Stimulated activated naive CD4-positive, alpha-beta T cell treated with Interleukin-2 at 50 U/mL for 16 hours (primary cell): ENCODE measurements at places on chromosomes 12 and 14.

DNA sequence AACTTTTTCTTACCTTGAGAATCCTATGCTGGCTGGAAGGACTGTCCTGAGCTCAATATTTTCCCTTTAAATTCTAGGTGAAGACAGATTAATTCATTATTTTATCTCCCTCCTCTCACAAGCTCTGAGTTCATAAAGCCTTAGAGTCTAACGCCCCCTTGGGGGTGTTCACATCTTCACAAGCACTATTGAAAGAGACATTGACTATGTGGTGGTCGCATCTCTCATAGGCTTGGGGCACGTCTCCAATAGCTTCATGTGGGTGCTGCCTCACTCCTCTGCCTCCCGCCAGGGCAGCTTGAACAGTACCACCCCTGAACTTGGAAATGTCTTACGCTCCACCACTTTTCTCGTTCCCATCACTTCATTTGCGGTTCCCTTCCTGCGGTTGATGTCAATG is 106.2 kb downstream of the UNC79 start:
- DNase-seq, result no peak

DNA sequence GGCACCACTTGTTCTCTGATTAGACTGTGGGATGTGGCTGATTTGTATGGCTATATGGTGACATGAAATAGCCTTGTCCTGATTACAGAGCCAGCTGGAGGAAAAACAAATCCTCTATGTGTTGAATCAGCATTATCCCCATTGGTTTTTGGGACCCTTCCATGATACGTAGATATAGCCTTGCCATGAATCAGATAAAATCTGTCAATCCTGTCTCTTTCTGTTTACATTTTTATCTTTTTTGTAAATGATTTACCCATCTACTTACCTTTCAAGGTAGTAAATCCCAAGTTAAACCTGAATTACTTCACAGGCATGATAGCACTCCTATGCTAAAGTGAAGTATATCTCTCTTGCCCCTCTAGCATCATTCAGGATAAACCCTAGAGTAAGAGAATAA is 789.3 kb downstream of the TMTC2 start:
- DNase-seq, result no peak

DNA sequence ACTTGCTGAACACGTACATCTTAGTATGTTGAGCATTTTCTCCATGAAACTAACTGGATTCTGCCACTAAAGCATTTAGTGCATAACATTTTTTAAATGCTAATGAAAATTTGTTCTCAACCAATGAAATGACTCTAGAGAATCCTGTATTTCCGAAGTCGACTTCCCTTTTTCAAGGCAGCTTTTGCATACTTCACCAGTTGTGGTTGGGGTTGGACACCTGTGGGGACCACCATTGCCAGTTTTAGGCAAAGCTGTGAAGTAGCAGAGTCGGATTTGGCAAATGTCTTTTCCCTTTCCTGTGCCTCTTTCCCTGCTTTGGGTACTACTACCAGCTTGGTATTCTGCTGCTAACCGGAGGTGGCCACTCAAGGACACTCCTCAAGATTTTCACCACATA is 349.2 kb downstream of the BCAT1 start:
- no peak for DNase-seq

- no peak for DNase-seq
Observed at GRCh38 chr12:130423991-130424857, 86.5 kb downstream of the PIWIL1 start.

DNA sequence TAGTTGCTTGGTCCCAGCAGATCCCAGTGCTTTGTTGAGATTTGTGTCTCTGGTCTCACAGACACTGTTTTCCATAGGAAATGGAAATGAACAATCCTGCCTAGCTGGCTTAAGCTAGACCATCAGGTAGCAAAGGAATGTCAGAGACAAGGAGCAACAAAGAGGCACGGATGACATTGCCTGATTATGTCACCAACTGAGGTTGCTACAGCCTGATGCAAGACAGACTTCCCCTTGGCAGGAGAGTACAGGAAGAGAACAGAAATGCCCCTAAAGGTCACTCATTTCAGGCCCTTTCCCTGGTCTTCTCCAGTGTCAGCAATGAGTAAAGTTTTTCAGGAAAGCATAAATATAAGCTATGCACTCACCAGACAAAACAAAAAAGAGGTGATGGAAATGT is 2.0 kb upstream of the PRB2 start:
- DNase-seq, result no peak

- DNase-seq, result no peak
Observed at GRCh38 chr12:65649126-65649525, 175.2 kb upstream of the HMGA2 start.

DNA sequence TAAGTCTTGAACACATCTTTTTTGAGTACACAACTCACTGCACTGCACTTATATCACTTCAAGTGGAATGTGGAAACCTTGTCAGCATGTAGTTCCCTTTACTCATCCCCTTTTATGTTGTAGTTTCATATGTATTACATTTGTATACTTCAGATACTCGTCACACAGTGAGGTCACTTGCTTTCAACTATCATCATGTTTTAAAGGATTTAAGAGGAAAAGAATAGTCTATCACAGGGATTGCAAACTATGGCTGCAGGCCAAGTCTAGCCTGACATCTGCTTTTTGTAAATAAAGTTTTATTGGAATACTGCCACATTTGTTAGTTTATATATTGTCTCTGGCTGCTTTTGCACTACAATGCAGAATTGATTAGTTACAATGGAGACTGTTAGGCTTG is 24.3 kb downstream of the CNOT2 start:
- DNase-seq, result no peak

DNA sequence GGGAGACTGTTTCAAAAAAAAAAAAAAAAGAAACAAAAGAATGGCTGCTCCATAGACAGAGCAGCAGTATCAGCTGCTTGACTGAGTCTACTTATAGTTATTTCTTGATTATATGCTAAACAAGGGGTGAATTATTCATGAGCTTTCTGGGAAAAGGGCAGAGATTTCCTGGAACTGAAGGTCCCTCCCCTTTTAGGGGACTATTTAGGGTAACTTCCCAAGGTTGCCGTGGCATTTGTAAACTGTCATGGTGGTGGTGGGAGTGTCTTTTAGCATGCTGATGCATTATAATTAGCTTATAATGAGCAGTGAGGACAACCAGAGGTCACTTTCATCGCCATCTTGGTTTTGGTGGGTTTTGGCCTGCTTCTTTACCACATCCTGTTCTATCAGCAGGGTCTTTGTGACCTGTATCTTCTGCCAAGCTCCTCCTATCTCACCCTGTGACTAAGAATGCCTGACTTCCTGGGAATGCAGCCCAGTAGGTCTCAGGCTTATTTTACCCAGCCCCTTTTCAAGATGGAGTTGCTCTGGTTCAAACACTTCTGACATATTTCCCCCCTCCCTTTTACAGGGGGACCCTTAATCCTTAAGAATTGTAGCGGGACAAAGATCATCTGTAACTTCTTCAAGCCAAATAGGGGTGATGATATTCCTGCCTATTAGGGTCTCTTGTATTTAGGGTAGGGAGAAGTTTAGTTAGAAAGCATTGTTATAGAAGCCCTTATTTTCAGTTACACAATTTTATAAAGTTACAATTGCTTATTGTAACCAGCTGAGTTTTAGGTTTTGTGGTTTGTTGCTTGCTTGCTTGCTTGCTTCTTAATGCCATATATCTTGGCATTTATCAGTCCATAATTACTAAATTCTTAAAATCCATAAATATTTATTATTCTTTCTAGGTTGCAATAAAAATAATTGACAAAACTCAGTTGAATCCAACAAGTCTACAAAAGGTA is 42.5 kb downstream of the MARK3 start:
- no peak for DNase-seq
